Endodermal cell (in vitro differentiated cells): ENCODE measurements at places on chromosomes 4 and X. TPM values are rescaled to one million over a fixed set of nuclear protein-coding genes. Genes with fewer than 3 reads are reported as not detected.
A peak's percentile ranks its signal among the peaks of the same experiment; 100 is the strongest.

The DOK7 gene
- 1.3 and 1.9 TPM in 2 replicates for total RNA-seq

The GPRASP2 gene
- total RNA-seq, result 12.9 and 14.9 TPM in 2 replicates

GRCh38 chr4:56182356-56182755 lies 204.9 kb downstream of the AASDH start:
- no peak for DNase-seq
- no peak overlapping the region for H3K4me3 ChIP-seq
- H3K27ac ChIP-seq, result no peak overlapping the region
- peaks cover 10% of the 10 kb centered on the region for H3K36me3 ChIP-seq
- peaks cover 4% of the 10 kb centered on the region for H3K4me1 ChIP-seq

The SUPT20HL2 gene
- total RNA-seq, result not detected in 2 replicates

GRCh38 chrX:38973322-38973721 lies 172.1 kb downstream of the MID1IP1 start:
- H3K27me3 ChIP-seq, result no peaks in the 10 kb centered on the region
- DNase-seq, result no peak
- no peak overlapping the region for H3K4me3 ChIP-seq
- no peak overlapping the region for H3K27ac ChIP-seq

The UGT2B11 gene
- total RNA-seq, result not detected in 2 replicates

The SOD3 gene
- total RNA-seq, result 5.4 to 10.5 TPM (median 8.7 TPM) in 3 replicates

The HDX gene
- 6.7 and 7.9 TPM in 2 replicates for total RNA-seq

The CT45A5 gene
- not detected in 3 replicates for total RNA-seq

- H3K36me3 ChIP-seq, result no peaks in the 10 kb centered on the region
- no peaks in the 10 kb centered on the region for H3K4me1 ChIP-seq
- H3K4me3 ChIP-seq, result no peak overlapping the region
Measured at GRCh38 chrX:95629737-95630136, 1054.9 kb upstream of the DIAPH2 start.

DNA sequence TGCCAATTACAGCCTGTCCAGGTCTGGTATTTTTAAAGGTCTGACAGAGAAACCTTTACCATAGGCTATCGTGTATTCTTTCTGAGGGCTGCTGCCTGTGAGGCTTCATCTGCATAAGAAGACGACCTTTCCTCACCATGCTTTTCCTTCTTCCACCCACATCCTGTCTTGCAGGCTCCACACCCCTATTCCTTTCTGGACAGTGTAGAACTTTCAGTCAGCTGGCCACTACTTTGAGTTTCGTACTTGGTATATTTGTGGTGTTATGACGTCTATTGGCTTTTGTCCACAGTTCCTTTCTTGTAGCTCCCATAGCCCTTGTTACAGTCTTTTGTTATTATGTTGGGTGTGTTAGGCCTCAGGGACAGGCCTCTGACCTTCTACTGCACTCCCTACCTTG lies 311.4 kb downstream of the RAPGEF2 start:
- no peaks in the 10 kb centered on the region for H3K36me3 ChIP-seq
- H3K4me3 ChIP-seq, result no peak overlapping the region
- H3K4me1 ChIP-seq, result no peaks in the 10 kb centered on the region
- no peak for DNase-seq
- H3K27ac ChIP-seq, result no peak overlapping the region

GRCh38 chr4:85708468-85708867 lies 233.5 kb downstream of the ARHGAP24 start:
- H3K4me1 ChIP-seq, result no peaks in the 10 kb centered on the region
- DNase-seq, result no peak
- H3K27me3 ChIP-seq, result no peaks in the 10 kb centered on the region
- H3K4me3 ChIP-seq, result no peak overlapping the region

DNA sequence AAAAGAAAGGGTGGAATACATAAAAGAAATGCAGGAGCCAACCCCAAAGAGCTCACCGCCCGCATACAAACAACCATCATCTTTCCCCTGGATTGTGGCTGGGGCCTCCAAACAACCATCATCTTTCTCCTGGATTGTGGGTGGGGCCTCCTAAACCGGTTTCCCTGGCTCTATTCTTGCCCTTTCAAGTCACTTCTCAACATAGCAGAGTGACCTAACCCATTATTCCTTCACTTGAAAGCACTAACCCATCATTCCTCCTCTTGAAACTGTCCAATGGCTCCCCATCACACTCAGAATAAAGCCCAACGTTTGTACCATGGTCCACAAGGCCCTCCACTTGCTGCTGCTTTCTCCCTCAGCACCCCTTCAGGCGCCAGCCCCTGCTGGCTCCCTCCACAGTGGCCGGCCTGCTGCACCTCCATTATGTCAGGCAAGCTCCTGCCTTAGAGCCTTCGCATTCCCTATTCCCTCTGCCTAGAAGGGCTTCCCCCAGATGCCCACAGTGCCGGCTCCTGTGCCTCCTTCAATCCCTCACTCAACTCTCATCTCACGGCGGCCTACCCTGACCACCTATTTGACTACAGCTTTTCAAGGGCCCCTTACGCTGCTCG lies 24.1 kb downstream of the SMIM43 start:
- no peak overlapping the region for H3K27ac ChIP-seq
- no peaks in the 10 kb centered on the region for H3K36me3 ChIP-seq
- no peaks in the 10 kb centered on the region for H3K27me3 ChIP-seq
- no peaks in the 10 kb centered on the region for H3K4me1 ChIP-seq

- no peaks in the 10 kb centered on the region for H3K27me3 ChIP-seq
- H3K36me3 ChIP-seq, result no peaks in the 10 kb centered on the region
- no peak overlapping the region for H3K27ac ChIP-seq
Measured at GRCh38 chr4:20621476-20621875, 78.8 kb upstream of the PACRGL start.

The TBX22 gene
- total RNA-seq, result 0.88 and 1.8 TPM in 2 replicates

GRCh38 chr4:149719806-149720205 lies 95.8 kb downstream of the IQCM start:
- no peaks in the 10 kb centered on the region for H3K36me3 ChIP-seq
- no peak overlapping the region for H3K27ac ChIP-seq
- no peaks in the 10 kb centered on the region for H3K4me1 ChIP-seq

The PCDH11X gene
- 2.2 and 3.3 TPM in 2 replicates for total RNA-seq

GRCh38 chr4:1250921-1251772 lies 2.2 kb upstream of the CTBP1 start:
- no peak overlapping the region for H3K27ac ChIP-seq
- H3K27me3 ChIP-seq, result no peaks in the 10 kb centered on the region
- H3K4me3 ChIP-seq, result peak overlapping the region; percentile 80
- peaks cover 4% of the 10 kb centered on the region for H3K4me1 ChIP-seq
- DNase-seq, result no peak
- H3K36me3 ChIP-seq, result peaks cover 24% of the 10 kb centered on the region

DNA sequence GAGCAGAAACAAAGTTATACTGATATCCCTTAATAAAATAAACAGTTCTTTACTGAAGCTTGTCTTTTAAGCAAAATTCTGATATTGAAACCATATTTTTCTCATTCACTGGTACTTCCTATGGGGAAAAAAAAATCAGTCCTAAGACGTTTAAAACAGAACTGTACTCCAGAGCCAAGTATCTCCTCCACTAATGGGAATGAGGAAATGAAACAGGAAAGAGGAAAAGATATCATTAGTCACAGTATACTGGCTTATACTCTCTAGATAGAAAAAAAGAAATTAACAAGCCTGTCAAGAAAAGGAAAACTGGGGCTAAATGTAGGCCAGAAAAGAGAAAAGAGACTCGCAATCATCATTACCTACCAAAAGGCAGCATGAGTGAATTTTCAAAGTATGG lies 252.7 kb downstream of the CENPC start:
- H3K27ac ChIP-seq, result no peak overlapping the region
- H3K36me3 ChIP-seq, result no peaks in the 10 kb centered on the region
- H3K4me3 ChIP-seq, result no peak overlapping the region
- DNase-seq, result no peak

The SLC34A2 gene
- total RNA-seq, result 2.9 to 4.3 TPM (median 4.2 TPM) in 3 replicates

DNA sequence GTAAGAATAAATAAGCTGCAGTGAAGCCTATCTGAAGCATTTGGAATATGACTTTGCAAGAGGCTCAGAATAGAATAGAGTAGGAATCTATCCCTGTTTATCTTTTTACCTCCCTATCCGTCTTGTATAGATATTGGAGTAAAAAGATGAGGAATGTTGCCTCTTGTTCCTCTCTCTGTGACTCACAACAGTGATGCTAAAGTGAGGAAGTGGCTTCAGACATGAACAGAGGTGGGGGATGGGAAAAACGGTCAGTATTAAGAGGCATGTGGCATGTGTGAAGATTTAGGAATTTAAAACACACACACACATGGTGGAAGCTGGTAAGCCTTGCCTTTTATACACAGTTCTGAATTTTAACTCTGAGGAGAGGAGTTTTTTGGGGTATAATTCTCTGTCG lies 3.8 kb upstream of the DCAF4L1 start:
- no peaks in the 10 kb centered on the region for H3K4me1 ChIP-seq
- H3K27me3 ChIP-seq, result no peaks in the 10 kb centered on the region
- H3K4me3 ChIP-seq, result no peak overlapping the region
- DNase-seq, result no peak

DNA sequence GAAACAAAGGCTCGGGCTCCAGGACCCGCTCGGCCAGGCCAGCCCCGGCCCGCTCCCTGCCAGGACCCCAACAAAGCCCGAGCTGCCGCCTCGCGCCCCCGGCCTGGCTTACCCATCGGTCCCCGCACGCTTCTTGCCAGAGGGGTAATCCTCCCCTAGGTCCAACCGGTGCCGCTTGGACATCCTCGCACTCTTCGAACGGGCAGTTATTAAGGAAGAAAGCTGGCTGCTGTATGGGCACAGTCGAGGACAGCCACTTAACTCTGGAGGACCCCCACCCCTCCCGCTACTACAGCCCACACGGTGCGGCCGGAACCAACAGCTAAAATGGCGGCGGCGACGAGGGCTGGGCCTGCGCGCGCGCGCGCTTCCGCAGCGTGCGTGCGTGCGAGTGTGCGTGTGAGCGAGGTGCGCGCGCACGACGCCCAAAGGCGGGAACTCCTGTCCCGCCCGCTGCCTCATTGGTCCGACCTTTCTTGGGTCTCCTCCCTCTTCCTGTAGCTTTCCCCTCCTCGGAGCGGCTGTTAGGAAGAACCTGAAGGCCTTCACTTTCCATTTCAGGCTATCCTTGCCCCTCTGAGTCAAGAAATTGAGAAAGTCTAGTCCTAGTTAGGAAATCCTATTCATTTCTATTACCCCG lies at the start of gene DHX15:
Gene DHX15 (minus strand): TSS at position 344 of the 640 bp plus-strand sequence. CDS start 161 bp downstream, at position 183.
- H3K27me3 ChIP-seq, result no peaks in the 10 kb centered on the region
- H3K27ac ChIP-seq, result peak within 1 kb of the TSS; percentile 96
- peaks cover 25% of the 10 kb centered on the region for H3K36me3 ChIP-seq
- peak; percentile 97 for DNase-seq
- peak within 1 kb of the TSS; percentile 90 for H3K4me3 ChIP-seq
- no peaks in the 10 kb centered on the region for H3K4me1 ChIP-seq

GRCh38 chr4:122346036-122346435 lies 32.8 kb upstream of the ADAD1 start:
- no peak overlapping the region for H3K27ac ChIP-seq
- H3K27me3 ChIP-seq, result no peaks in the 10 kb centered on the region
- no peak for DNase-seq
- peaks cover 60% of the 10 kb centered on the region for H3K36me3 ChIP-seq
- H3K4me1 ChIP-seq, result no peaks in the 10 kb centered on the region

DNA sequence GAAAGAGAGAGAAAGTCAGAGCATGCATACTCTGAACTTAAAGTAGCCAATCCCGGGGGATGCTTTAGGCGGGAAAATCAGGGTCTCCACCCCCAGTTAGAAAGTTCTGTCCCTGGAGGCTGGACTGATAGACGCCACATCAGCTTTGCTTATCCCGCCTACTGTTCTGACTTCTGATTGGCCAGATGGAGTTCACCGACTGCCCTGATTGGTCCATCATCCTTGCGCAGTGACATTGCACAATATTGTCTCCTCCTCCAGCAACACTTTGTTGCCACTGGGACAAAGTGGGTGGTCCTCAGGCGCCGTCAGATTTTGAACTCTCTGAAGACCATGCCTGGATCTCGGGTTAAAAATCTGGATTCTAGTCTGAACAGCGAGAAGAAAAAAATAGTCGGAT lies 50.3 kb downstream of the SSX3 start:
- H3K27me3 ChIP-seq, result no peaks in the 10 kb centered on the region
- no peak overlapping the region for H3K27ac ChIP-seq
- no peaks in the 10 kb centered on the region for H3K4me1 ChIP-seq
- no peak for DNase-seq
- H3K4me3 ChIP-seq, result no peak overlapping the region
- no peaks in the 10 kb centered on the region for H3K36me3 ChIP-seq

DNA sequence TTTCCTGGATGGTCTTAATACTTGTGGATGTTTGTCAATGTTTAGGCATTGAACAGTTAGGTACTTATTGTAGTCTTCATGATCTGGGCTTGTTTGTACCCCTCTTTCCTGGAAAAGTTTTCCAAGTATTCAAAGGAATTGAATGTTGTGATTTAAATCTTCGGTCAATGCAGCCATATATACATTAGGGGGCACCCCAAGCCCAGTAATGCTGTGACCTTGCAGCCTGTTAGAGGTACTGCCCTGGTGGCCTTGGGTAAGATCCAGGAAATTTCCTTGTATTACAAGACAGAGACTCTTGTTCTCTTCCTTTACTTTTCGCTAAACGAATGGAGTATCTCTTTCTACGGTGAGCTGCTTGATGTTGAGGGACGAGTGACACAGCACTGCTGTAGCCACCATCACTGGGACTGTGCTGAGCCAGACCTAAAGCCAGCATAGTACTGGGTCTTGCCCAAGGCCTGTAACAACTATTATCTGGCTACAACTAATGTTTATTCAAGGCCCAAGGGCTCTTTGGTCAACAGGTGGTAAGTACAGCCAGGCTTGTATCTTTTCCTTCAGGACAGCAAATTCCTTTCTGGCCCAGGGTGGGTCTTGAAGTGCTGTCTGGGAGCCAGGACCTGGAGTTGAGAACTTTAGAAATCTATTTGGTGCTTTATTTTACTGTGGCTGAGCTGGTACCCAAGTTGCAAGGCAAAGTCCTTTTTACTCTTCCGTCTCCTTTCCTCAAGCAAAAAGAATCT lies 118.3 kb upstream of the ATOH1 start:
- peak; percentile 79 for DNase-seq
- H3K4me1 ChIP-seq, result no peaks in the 10 kb centered on the region
- H3K27me3 ChIP-seq, result no peaks in the 10 kb centered on the region
- H3K27ac ChIP-seq, result no peak overlapping the region

The CYLC1 gene
- not detected in 3 replicates for total RNA-seq

DNA sequence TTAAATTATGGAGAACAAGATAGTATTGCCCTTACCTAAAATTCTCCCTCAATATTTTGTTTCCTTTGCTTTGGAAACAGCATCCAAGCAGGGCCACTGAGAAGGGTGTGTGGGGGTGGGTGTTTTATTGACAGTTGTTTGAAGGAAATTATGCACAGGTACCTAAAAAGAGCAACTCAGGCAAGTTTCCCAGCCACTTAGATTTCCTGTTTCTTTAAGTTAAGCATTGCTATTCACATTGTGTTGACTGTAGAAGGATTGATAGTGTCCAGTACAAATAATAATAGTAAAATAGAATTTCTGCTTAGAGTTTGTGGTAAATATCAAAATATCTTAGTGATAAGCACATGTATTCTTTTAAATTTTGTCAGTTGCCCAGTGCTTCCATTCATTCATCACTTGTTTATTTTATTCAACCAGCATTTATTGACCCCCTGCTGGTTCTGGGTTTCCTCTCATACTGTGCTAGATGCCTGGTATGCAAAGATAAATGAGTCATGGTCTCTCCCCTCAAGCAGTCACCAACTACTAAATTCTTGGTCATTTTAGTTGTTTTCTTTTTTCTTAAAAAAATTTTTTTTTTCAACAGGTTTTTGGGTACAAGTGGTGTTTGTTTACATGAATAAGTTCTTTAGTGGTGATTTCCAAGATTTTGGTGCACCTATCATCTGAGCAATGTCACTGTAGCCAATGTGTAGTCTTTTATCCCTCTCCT lies 50.0 kb downstream of the GALNT7 start:
- no peaks in the 10 kb centered on the region for H3K27me3 ChIP-seq
- no peak overlapping the region for H3K27ac ChIP-seq
- peaks cover 5% of the 10 kb centered on the region for H3K4me1 ChIP-seq
